ENCODE measurements at places on chromosomes 4 and X.

DNA sequence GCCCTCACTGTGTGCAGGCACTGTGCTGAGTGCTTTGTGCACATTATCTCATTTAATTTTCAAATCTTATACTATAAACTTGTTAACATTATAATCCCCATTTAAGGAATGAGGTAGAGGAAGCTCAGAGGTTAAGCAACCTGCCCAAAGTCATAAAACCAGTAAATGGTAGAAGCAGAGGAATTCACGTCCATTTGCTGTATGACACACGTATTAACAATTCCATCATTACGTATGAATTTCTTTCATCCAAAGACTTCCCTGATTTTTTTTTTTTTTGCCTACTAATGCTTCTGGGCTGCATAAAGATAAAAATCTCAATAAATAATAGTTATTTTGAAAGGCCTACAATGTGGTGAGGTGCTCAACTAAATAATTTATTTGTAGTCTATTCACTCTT is 64.5 kb upstream of the H2AZ1 start:
- DNase-seq, result no peak

DNA sequence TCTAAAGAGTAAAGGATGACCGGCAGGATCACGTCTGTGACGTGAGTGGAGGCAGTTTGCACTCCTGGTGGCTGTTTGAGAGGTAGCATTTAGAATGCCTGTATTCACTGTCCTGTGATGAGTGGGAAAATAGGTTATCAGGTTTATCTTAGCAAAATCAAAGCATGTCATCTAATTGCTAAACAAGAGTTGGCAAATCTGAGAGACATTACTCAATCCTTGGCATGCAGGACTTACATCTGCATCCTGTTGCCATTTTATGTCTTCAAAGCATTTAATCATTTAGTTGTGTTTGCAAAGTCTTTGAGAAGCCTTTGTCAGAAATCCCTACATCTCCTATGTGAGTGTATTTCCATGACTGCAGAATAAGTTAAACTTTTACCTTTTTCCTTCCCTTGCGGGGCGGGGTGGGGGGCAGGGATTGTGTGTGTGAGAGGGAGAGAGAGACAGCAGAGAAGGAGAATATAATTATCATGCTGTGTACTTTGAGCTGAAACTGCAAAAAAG is 41.4 kb upstream of the MSANTD1 start:
- no peak for DNase-seq

DNA sequence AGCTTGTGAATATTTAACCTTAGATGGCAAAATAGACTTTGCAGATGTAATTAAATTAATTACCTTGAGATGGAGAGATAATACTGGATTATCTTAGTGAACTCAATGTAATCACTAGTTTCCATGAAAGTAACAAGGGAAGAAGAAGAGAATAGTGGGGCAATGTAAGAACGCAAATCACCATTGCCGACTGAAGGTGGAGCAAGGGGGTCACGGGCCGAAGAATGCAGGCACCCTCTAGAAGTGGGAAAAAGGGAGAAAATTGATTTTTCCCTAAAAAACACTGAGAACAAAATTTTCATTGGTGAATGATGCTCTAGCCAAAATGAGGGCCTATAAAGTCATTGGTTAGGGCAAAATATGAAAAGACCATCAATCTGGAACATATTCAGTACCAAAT is 375.6 kb upstream of the EPHA5 start:
- DNase-seq, result no peak

DNA sequence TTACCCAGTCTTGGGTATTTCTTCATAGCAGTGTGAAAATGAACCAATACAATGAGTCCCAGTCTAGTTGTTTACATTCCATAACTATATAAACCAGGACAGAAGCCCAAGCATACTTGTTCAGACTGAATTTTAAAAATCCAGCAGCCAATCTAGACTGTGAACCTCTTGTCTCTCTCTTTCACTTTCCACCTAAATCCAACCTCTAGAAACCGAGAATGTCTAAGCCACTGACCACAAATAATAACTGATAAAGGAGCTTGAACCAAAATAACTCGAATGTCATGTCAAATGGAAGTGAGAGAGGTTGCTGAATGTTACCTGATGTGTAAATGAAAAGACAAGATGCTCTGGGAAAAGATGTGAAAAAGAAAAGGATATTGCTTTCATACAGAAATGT is 544.7 kb downstream of the NLGN4X start:
- DNase-seq, result no peak

DNA sequence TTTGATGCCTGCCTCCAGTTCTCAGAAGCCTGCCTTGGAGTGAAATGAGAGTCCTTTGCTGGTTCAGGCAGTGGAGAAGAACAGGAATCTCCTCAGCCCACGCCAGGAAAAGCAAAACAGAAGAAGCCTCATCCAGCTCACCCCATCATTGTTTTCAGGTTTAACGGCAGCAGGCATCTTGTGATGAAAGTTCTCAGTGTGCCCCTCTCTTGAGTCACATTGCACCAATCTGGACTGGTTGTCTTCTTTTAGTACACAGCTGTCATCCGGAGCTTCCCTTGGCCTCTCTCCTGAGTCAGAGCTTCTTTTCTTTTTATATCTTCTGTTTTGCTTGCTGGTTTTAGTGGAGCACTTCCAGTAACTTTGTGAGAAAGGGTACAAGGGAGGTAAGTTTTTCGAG is 50.9 kb downstream of the TSPAN7 start:
- no peak for DNase-seq

- DNase-seq, result no peak
These were observed 11.5 kb downstream of the STK26 start for GRCh38 chrX:132034648-132035047.
